ENCODE measurements at places on chromosomes 2 and 18.

GRCh38 chr2:95059656-95060370 lies 34.3 kb downstream of the MAL start:
- DNase-seq: no peak

DNA sequence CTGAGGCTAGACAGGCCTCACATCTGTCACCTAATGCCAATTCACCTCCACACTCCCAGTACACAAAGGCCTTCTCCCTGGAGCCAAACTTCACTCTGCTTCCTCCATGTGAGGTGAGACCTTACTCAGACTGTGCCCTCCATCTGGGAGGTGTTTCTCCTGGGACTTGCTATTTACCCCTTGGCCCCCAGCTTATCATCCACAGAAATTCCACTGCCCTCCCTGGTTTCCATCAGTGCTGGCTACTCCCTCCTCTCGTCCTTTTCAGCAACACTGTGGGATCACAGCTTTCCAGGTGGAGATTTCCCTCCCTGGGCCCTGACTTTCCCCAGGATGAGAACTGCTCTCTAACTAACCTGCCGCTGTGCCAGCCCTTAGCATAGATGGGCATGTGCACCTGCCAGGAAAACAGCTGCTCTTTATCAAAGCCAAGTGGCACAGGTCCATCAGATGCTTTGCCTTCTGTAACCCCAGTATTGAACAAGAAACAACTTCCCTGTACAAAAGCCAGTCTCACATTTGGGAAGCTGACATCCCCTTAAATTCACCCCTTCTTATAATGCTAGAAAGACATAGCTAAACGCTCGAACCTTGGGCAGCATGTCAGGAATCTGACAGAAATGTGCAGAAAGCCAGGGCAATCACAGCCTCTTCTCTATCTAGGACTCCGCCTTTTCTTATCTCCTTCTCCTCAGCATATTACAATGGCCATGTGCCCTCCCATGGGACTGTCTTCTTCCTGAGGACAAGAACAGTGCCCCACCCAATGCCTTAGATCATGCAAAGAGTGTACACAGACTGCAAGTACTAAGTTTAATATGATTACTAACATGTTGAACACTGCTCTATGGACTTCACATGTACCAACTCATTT lies 535.5 kb upstream of the ID2 start:
- peak; percentile 63 for DNase-seq

DNA sequence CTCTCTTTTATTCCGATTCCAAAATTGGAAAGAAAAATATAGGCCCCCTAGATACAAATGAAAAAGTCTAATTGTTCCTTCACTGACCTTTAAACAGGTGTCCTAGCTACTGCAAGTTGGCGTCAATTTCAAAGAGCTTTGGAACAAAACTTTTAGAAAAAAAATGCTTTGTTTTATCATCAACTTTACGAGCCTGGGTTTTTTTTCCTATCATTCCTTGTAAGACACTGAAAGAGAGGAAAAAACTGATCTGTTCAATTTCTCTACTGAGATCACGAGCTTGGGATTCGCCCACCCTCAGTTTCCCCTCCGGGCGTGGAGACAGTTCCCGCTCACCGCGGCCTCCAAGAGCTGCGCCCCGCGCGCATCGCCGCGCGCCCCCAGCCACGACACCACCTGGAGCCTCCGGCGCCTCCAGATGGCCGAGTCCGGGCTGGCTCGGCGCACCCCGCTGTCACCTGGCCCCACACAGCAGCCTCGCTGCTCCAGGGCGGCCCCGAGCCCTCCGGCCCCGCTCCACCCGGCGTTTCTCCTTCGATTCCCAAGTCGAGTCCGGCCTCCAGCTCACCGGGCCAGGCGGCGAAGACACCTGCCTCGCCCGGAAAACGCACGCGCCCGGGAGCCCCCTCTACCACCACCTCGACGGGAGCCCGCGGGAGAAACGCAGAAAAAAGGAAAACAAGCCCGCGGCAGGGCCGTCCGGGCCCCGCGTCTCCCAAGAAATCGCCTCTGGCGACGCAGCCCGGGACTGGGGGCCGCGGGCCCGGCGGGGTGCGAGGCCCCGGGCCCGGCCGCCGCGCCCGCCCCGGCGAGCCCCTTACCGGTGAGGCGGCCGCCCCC lies 656 bp downstream of the TBC1D8 start:
- no peak for DNase-seq

DNA sequence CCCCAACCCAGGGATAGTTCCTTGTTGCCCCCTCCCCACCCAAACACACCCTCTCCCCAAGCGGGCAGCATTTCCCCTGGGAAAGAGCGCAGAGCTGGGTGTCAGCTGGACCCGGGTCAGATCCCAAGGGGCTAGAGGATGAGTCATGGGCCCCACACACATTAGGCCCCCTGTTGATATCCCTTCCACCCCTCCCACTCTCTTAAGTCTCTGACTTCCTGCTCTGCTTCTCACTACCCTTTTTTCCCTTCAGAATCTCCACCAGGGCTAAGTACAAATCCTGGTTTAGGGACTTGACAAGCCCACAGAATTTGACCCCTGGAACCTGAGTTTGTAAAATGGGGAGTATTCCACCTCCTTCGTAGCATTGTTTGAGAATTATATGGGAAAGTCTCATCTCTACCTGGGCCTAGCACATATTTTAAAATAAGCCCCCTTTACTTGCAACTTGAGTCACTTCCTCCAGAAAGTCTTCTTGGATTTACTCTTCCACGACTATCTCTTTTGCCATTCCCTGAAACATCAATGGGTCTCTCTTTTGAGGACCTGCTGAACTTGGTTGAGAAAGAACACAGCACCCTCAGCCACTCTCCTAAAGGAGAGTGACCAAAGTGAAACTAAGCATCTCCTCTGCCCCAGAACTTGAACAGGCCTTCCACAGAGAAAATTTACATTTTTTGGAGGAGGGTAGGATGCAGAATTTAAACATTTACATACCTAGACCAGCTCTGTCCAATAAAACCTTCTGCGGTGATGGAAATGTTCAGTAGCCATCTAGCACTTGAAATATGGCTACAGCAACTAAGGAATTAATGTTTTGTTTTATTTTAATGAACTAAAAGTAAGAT lies 4.7 kb downstream of the RTKN start:
- DNase-seq: no peak

DNA sequence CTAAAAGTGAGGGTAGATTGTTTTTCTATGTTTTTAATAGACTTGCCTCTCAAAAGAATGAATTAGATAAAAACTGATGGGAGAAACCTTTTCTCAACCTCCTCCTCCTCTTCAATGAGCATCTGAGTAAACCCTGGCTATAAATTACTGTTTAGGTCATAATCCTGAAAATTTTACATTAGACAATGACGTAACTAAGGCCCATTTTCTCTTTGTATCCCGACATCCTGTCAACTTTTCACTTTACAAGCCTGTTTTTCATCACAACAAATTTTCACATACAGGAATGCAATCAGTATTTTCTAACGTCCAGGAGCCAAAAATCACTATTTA lies 1.3 kb downstream of the SPIRE1 start:
- no peak for DNase-seq

GRCh38 chr2:147779440-147779839 lies 65.4 kb upstream of the ACVR2A start:
- DNase-seq: no peak

DNA sequence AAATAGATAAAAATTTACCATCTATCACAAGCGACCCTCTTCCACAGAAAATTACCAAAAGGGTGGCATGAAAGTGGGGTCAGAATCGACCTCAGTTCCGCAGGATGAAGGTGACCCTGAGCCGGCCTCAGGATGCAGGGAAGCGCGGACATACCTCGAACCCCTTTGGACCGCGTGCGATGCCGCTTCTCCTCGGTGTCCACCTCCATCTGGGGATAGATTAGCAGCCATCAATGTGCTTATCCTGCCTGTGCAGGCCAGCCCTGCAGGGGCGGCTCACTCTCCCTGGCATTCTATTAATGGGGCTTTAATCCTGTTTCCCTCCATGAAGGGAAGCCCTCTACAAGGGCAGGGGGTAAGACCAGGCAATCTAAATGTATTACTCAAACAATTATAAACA lies 235.3 kb upstream of the PXDN start:
- no peak for DNase-seq

DNA sequence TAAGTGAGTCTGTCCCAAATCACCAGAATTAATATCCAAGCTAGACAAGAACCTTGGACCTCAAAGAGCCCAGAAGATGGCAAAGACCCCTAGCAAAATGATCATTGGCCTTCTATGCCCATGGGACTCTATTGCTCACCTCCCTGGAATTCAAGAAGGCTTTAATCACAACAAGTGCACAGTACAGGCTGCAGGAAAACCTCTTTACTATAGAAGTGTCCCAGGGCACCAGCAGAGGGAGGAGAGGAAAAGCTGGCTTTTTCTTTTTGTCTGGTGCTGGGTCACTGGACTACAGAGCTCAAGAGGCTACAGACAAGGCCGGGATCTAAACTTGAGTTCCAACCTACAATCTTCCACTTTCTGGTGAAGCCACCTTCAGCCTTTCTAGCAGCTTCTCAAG lies 88.3 kb upstream of the PPP1CB start:
- DNase-seq: no peak

DNA sequence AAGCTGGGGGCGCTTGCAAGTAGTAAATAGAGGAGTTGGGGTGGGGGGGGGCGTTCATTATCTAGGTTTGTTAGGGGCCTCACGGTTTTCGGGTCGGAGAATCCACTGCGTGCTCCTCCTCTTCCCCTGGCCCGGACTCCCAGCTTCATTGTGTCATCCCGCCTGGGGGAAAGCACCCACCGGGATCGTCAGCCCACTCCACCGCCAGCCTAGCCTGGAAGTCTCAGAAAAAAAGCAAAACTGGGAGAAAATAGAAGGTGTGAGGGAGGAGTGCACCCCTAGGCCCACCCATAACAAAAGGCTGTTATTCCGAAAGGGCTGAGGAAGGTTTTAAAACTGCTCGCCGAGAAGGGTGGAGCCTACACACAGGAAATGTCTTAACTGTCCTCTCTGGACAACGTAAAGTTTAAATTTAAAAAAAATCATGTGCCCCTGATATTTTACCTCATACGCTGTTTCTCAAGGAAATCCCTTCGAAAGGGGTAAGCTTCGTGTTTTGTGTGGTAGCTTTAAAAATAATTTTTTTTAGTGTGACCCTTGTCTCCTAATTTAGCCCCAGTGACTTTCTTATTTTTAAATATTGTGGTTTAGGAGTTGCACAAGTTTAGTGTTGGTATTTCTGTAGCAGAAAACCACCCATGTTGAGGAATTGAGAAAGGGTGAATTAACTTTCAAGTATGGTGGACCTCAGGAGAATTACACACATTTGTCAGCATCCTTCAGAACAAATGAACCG lies 104.2 kb downstream of the SPTBN1 start:
- no peak for DNase-seq

Measured in NCI-H2029 treated with DMSO at 0.1 percent for 48 hours (cell line).